ENCODE measurements at places on chromosomes 5 and 9.

DNA sequence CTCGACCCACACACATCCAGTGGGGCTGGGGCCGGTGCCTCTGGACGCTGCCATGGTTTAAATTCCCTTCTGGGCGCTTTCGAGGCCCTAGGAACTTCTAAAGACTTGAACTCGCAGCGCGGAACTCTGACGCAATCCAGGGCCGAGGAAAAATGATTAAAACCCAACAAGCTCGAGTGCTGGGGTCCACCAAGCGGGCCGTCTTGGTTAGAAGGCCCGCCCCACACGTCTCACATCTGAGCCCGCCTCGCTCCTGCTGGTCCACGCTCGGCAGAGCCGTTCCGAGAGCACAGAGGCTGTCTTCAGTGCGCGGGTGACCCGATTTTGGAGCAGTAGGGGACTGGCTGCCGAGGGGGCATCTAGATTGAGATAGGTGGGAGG lies 1.5 kb downstream of the CRHBP start:
- no peak for DNase-seq

DNA sequence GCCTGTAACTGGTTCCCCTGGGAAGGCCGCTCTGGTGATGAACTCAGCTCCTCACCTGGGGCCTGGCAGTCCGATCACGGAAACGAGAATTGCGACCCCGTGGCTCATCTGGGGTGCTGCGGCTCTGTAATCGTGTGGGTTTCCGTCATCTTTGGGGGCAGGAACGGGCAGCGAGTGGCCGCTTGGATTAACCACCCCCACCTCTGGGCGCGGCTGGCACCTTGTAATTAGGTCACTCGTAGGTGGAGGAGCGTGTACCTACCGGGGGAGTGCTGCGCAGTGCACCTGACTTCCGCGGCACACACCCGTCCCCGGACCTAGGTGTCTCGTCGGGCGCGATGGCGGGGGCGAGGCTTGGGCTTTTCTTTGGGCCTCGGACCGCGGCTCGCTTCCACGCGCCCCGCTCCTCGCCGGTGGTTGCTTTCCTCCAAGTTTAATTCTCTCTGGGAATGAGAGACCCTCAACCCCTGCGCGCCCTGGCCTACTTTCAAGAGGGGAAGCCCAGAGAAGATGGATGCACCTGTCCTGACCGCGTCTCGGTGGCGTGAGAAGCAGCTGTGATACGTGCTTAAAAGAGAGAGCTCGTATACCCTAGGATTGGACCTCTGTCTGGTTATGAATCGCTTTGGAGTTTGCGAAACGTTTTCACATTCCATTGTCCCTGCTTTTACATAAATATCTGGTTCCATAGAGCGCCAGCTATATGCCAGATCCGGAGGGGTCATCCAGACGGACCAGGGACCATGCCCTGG lies 744 bp upstream of the PPP2CA start:
- DNase-seq, result peak; percentile 19

DNA sequence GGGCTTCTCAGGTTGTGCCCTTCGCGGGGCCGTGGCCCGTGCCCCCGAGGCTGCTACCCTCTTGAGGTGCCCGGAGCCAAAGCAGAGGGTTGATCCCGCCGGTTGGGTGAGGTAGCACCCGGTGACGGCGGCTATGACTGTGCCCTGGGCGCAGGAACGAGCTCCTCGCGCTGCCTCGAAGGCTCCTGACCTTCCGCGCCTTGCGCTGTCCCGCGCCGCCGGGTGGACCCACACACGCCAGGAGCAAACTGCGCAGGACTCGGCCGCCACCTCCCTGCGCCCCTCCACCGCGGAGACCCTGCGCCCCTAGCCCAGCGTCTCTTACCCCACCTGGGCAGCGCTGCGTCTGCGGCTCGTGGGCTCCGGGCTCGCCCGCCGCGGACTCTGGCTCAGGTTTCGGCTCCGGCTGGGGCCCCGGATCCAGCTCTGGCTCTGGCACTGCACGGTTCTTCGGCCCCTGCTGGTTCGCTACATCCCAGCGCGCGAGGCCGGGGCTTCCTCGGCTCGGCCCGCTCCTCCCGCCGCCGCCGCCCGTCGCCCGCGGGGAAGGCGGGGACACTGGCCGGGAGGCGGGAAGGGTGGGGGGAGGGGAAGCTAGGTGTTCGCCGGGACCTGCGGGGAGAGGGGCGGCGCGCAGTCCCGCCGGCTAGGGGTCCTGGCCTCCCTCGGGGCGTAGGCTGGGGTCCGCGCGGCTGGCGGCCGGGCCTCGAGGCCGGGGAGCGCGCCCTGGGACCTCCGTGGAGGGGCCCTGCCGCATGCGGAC lies 5.4 kb upstream of the PITX1 start:
- DNase-seq, result no peak

GRCh38 chr9:17491780-17492179 lies 87.1 kb upstream of the SH3GL2 start:
- DNase-seq, result no peak

DNA sequence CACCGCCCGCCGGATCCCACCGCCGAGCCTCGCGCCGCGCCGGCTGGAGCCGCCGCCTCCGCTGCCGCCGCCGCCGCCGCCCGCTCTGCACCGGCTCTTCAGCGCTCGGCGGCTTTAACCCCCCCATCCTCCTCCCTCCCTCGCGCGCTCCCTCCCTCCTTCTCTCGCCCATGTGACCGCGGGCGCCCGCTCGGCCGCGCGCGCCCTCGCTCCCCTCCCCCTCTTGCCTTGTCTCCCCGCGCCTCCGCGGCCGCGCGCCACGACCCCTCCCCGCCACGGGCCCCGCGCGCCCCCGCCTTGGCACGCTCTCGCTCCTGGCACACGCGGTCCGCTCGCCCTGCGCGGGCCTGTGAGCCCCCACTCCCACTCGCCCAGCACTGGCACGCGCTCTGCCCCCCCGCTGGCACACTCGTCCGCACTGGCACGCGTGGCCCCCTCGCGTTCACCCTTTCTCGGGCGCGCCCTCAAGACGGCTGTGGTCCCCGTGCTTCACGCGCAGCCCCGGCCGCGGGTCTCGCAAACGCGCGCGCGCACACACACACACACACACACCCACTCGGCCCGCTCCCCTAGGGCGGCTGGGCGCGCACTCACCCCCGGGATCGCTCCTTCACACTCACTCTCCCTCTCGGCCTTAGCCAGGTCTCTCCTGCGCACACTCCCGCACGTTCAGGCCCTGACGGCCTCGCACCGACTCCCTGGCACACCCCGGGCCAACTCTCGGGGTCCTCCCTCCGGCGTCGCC lies at the start of gene CNTFR:
CNTFR (minus strand) TSS at position 89 of the 745 bp plus-strand sequence. CDS start 20,743 bp downstream, outside the sequence.
- no peak for DNase-seq

GRCh38 chr5:370311-370958 lies 48.9 kb downstream of the AHRR start:
- no peak for DNase-seq

DNA sequence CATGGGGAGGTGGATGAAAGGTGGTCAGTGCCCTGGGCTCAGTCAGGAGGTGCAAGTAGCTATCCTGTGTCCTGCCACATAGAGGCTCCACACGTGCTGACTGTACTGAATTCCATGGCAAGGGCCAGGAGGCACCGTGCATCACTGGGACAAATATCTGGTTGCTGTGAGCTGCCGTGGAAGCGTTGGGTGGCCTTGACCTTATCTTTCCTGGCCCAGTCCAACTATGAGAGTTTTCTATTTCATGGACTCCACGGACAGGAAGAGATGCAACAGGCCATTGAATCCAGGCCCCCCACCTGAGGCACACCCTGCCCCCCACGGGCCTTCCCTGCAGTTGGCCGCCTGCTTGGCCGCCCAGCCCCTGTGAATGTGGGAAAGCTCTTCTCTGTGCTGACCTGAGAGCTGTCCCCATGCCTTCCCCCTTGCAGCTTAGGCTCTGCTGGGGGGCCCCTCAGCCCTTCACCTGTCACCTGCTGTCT lies 1.7 kb downstream of the GRHPR start:
- DNase-seq, result no peak

DNA sequence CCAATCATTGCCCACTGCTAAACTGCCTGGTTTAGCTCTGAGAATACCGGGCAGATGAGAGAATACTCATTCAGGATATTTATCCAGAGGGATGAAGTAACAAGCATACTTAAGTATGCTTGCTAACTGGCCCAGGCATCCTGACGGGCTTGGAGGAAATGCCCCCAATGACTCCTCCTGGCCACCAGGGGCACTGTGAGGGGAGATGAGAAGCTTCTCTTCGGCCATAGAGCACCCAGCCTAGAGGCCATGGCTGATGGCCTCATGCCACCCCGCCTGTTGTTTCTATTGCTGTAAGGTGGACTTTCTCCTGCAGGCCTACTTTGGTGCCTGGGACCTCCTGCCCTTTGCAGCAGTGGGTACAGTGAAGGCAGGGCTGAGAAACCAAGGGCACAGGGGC lies 134.5 kb upstream of the FSTL4 start:
- DNase-seq, result no peak

DNA sequence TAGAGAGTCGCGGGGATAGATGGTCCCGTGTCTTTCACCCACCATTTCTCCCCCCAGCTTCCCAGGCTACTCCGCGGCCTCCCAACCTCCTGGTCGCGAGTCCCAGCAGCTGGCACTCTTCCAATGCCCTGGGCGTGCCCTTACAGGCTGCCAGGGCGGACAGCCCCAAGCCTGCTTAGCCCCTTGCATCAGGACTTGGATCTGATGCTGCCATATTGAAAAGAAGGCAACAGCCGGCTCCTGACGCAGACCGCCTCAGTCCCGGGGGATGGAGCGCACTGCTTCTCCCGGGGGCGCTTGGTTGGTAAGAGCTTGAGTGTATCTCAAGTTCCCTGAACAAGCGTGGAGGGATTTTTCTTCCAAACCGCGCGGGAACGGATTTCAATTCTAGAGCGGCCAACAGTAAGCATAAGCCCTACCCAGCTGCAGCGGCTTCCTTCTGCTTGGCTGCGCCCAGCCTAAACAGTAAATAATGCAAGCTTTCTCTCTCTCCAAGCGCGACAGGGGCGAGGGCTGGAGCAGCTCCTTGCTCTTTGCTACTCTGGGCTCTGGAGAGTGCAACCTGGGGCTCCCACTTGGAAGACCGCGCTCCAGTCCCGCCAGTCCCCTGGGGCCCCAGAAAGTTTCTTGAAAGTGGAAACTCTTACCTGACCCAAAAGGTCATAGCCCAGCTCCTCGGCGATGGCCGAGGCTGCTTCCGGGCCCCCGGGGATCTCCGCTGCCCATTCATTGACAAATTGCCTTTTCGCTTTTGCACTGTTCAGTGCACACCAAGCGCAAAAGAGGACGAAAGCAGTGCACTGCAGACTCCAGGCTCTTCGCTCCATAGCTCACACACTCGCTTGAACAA lies 607 bp downstream of the PCSK1 start:
- no peak for DNase-seq

- DNase-seq, result no peak
Observed at GRCh38 chr9:129544761-129545160, 76.1 kb downstream of the C9orf50 start.

DNA sequence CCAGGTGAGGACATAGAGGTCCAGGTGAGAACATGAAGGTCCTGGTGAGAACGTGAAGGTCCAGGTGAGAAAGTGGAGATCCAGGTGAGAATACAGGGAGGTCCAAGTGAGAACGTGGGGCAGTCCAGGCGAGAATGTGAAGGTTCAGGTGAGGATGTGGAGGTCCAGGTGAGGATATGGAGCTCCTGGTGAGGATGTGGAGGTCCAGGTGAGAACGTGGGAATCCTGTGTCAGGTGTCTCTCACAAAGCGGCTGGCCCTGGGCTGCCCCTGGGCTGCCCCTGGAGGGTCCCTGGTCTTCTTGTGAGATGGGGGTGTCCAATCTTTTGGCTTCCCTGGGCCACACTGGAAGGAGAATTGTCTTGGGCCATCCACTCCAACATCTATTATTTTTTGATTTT lies 133.4 kb downstream of the MRPL36 start:
- peak; percentile 18 for DNase-seq

DNA sequence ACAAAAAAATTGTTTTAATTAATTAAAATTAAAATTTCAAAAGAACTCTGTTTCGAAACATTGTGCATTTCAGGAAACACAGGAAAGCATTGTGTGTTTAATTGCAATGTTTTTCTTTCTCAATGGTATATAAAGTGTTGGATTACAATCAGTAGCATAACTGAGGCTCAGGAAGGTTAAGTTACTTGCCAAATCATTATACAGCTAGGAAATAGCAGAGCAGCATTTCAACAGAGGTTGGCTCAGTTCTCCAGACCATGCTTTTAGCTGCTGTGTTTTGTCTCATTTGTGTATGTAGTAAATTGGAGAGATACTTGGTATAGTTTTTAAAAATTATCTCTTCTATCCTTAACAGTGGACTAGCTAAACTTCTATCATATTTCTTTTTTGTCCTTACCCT lies 30.0 kb upstream of the CAMLG start:
- DNase-seq, result no peak

GRCh38 chr5:31393126-31393525 lies 138.8 kb downstream of the DROSHA start:
- DNase-seq, result no peak

GRCh38 chr5:150689120-150689519 lies 11.7 kb downstream of the RBM22 start:
- no peak for DNase-seq

- peak; percentile 49 for DNase-seq
Observed at GRCh38 chr5:80755626-80756025, 100.8 kb upstream of the DHFR start.

DNA sequence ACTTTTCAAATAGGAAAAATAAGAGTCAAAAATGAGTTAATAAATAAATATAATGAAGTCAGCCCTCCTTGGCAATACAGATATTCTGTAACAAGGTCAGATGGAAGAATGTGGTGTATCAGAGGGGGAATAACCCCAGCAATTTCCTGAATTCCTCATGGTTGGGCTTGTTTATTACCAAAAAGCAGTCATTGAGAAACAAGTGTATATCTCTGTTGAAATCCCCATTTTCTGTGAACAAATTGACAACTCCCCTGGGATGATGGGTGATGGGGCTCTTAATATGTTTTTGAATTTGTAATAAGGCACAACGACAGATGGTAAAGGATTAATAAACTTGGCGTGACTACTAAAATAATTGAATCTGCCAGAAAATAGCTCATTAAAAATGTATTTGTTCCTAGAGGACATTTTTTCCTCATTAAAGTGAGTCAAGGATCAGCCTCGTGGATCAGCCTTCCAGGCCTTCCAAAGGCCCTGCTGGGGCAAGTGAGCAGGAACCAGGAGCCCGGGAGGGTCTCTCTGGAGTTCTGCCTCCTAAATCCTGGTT lies 34.2 kb downstream of the THBS4 start:
- no peak for DNase-seq

DNA sequence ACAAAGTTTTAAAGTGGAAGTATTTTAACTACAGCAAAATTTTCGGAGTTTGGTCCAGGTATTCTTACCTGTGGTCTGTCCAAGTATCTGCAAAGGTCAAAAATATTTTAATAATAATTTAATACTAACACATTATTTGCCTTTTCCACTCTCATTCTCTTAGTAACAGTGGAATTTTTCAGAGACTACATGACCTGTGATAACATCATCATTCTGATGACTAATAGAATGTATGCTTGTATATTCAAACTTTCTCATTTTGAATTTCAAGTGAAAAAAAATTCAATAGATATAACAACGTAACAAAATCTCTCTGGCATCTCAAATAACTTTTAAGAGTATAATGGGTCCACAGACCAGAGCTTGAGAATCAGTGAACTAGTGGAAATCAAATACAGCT lies 78.3 kb downstream of the FBXL17 start:
- DNase-seq, result no peak

DNA sequence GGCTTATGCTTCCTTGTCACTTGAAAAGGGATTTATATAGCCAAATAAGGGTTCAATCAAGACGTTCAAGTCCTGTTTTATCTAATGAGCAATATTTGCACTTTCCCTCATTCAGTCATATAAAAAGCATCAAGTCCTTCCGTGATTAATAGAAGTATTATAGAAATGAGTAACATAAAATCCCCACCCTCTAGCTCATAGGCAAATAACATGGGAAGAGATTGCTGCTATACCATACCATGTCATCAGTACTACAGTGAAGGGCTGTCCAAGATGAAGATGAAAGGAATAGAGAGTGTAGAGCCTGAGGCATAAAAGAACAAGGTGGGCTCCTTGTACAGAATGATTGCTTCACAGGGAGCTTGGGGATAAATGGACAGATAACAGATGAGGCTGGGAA lies 20.4 kb upstream of the PAPPA start:
- no peak for DNase-seq
